ENCODE measurements at places on chromosomes 4 and X. TPM values are rescaled to one million over a fixed set of nuclear protein-coding genes. Genes with fewer than 3 reads are reported as not detected.

Gene WWC2
- 23.5 TPM for total RNA-seq

Gene ADH1A
- not detected for total RNA-seq

Gene PNMA6F
- total RNA-seq, result not detected

Gene ARL13A
- total RNA-seq, result not detected

Gene RADX
- 0.33 TPM for total RNA-seq

Gene ARHGAP36
- total RNA-seq, result not detected

Gene SRPX
- 164 TPM for total RNA-seq

Gene OTUD4
- total RNA-seq, result 31.1 TPM

Gene NMU
- total RNA-seq, result 4.5 TPM

Gene ADRA2C
- not detected for total RNA-seq

Gene SPANXN3
- not detected for total RNA-seq

Gene PGRMC2
- total RNA-seq, result 13.2 TPM

Gene NLRP2B
- total RNA-seq, result not detected

Gene SULT1B1
- 3.7 TPM for total RNA-seq

Gene KLKB1
- not detected for total RNA-seq

Gene TMPRSS11B
- not detected for total RNA-seq

Gene RAB41
- total RNA-seq, result not detected

Gene ERAS
- not detected for total RNA-seq

Gene USP27X
- 2.5 TPM for total RNA-seq

Gene ABCG2
- total RNA-seq, result 6.0 TPM

Gene ZNF41
- 6.9 TPM for total RNA-seq

Gene GPR119
- not detected for total RNA-seq

Gene GUCY1A1
- 0.67 TPM for total RNA-seq

Gene UGT2B15
- total RNA-seq, result not detected

Gene HS3ST1
- 0.98 TPM for total RNA-seq

Gene GLA
- 40.5 TPM for total RNA-seq

Gene RPS6KA6
- total RNA-seq, result 0.15 TPM

Gene PAK3
- total RNA-seq, result 0.13 TPM

Gene CXorf51B
- not detected for total RNA-seq

Gene MXRA5
- not detected for total RNA-seq

Gene RASGEF1B
- not detected for total RNA-seq

Gene LEF1
- total RNA-seq, result 0.07 TPM

Gene LRP2BP
- total RNA-seq, result 0.15 TPM

Gene ERVMER34-1
- not detected for total RNA-seq

Gene TCEAL9
- 102 TPM for total RNA-seq

Gene GAGE2A
- not detected for total RNA-seq

Gene MAGEA11
- total RNA-seq, result not detected

Gene SPIN2A
- total RNA-seq, result not detected

Gene NXF2
- not detected for total RNA-seq

Gene C4orf51
- not detected for total RNA-seq

Gene PAGE1
- total RNA-seq, result not detected

Gene BMP3
- not detected for total RNA-seq

Gene AFM
- total RNA-seq, result not detected

Gene NWD2
- total RNA-seq, result not detected

Gene CTAG1A
- total RNA-seq, result not detected

Measured in mammary microvascular endothelial cell (primary cell).